ENCODE measurements at places on chromosomes 1 and 21.

- DNase-seq: no peak
Measured at GRCh38 chr1:224085421-224086108, 28.3 kb upstream of the FBXO28 start.

DNA sequence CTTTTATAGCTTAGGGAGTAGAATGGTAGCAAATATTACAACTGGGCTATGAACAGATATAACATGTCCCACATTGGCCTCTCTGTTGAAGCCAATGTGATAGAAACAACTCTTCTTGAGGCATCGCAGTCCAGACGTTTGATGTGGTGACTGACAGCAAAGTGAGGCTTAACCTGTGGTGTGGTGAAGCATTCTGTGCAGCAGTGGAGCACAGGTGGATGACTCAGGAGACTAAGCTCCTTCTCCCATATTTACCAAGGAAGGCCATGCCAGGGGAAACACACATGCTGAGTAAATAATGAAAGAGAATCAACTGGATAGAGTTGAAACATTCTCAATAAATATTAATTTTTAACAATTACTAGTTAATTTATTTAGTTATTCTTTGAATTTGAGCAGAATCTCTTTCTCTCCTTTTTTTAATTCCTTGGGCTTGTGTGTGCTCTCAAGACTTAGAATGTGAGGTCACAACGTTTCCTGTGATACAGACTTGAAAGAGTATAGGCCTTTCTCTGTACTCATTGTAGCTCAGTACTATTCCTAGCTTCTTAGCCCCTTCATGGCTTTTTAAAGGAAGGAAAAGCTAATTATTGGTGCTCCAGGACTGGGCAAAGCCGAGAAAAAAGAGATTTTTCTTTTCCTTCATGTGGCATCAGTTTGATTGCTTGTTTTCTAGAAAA, 17.6 kb downstream of the CRB1 start:
- DNase-seq: no peak

- no peak for DNase-seq
Measured at GRCh38 chr1:219310181-219310728, 136.6 kb downstream of the LYPLAL1 start.

DNA sequence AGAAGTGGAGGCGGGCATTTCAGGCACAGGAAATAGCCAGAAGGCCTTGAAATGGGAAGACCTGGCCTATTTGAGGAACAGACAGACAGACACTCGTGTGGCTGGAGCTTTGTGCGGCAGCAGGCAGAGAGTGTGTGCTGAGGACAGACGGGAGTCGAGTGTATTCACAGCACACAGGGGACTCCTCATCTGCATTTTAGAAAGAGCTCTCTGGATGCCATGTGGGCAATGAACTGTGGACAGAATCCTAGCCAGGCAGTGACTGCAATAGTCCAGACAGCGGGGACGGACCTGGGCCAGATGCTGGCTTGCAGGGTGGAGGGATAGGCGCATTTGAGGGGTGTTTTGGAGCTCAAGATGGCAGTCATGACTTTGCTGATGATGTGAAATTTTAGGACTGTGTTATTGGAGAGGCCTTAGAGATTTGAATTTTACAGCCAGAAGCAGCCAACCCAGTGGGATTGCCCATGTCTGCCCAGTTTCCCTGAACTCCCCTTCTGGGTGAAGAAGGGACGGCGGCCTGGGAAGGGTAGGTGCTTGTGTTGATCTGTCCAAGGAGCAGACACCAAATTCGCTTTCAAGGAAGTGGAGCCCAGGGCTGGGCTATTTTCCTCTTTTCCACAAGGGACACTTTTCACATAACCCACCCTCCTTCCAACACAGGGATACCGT, 43.7 kb downstream of the CHAF1B start:
- DNase-seq: no peak

DNA sequence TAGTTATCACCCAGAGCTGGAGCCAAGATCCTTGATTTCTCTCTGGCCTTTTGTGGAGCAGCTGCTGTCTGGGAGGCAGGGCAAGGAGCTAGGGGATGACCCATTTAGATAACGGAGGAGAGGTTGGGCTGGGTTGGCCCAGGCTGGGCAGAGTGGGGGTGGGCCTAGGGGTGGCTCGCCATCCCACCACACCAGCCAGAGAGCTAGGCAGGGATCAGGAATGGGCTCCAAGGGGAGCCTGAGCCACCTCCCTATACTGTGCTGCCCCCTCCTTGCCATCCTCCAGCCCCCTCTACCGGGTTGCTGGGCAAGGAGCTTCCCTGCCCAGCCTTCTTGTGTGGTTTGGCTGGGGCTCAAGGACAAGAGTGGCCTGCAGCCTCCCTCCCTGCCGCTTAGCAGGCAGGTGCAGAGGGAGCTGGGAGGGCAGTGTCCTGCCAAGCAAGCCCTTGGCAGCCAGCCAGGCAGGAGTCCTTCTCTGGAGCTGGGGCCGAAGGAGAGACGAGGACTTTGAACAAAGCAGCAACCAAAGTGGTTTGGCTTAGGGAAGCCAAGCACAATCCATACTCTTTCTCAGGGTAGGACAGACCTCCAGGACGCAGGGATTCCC, 4.1 kb downstream of the NUAK2 start:
- DNase-seq: no peak

Measured in neural progenitor cell (in vitro differentiated cells).